ENCODE measurements at places on chromosomes 3 and 15. TPM values are rescaled to one million over a fixed set of nuclear protein-coding genes. Genes with fewer than 3 reads are reported as not detected.

FSIP1 gene
- 0.32 TPM for total RNA-seq

LARP6 gene
- not detected for total RNA-seq

PTH1R gene
- total RNA-seq: not detected

FBXL22 gene
- 0.73 TPM for total RNA-seq

LRRC58 gene
- total RNA-seq: 26.1 TPM
